Hematopoietic multipotent progenitor cell treated with erythropoietin and hydrocortisone succinate and interleukin-3 and kit ligand, for 17 days (in vitro differentiated cells): ENCODE measurements at places on chromosomes 16 and 17.

- DNase-seq = no peak
Observed at GRCh38 chr17:82489117-82489516, 30.4 kb upstream of the FOXK2 start.

- no peak for DNase-seq
Observed at GRCh38 chr16:53614346-53614745, 89.3 kb downstream of the RPGRIP1L start.

GRCh38 chr17:31907342-31907962, 5.9 kb upstream of the UTP6 start:
- no peak for DNase-seq

GRCh38 chr17:76714336-76714735, 3.6 kb upstream of the MXRA7 start:
- no peak for DNase-seq

DNA sequence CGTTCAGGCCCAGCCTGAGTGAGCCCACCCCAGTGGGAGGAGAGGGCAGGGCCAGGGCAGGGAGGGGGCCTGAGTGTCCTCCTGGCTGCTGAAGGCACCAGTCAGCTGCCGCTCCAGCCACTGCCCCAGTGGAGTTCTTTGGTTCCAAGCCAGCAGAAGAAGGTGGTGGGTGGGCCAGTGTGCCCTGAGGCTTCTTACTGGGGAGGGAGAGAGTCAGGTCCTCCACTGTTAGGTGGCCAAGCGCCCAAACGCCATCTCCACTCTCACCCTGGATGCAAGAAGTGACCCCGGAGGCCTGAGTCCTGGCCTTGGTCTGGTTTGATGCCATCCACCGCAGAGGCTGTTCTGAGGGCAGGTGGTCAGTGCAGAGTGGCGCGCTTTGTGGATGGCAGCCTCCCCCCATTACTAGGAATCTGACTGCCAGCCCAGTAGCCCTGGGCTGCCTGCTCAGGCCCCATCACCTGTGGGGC, 2.2 kb downstream of the RNF213 start:
- DNase-seq = no peak

- DNase-seq = no peak
Observed at GRCh38 chr16:67006930-67007658, 18.7 kb downstream of the CES4A start.

DNA sequence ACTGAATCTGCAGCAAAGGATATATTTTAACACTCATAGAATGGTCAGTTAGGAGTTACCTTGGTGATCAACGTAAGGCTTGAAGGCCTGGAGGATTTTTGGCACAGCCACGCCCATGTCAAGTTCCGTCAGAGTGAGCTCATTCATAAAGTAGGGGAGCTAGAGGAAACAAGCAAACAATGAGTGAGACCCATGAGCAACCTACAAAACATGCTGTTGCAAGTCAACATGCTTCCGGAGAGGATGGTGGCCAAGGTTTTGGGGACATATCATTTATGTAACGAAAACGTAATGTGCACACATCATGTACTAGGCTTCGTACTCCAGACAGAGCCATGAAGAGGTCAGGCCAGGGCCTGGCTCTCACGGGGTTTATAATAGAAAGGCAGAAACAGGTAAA, 41.1 kb upstream of the ERN1 start:
- DNase-seq = no peak

GRCh38 chr17:79017546-79018369, 6.2 kb upstream of the C1QTNF1 start:
- DNase-seq = no peak

DNA sequence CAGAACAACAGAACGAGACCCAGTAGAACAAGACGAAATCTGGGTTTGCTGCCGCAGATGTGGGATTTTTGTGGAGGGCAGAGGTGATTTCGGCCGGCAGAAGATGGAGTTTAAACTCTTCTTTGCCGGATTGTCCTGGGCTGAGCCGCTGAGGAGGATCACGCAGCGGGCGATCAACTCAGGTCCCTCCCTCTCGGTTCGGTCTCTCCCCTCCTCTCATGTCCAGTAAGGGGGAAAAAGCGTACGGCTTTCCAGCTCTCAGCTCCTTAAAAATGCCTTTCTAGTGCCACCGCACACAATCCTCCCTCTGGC, 2.5 kb downstream of the PHF12 start:
- DNase-seq = no peak

DNA sequence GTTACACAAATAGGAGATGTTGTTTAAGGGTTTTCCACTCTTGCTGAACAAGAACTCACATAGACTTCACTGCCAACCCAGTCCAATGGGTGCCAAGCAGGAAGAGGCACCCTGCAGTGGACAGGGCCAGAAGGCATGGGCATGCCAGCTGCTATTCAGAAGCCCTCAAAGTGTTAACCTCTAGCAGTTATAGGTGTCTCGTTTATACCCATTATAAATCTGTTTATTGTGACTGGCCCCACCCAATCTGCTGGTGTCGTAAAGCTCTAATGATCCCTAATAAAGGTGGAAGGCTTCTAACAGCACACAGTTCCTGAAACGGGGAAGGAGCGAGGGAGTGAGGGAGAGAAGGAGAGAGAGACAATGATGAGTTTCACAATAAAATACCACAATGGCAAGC, 23.9 kb downstream of the HNF1B start:
- DNase-seq = no peak

GRCh38 chr16:75138636-75139035, 9.7 kb upstream of the ZFP1 start:
- no peak for DNase-seq

DNA sequence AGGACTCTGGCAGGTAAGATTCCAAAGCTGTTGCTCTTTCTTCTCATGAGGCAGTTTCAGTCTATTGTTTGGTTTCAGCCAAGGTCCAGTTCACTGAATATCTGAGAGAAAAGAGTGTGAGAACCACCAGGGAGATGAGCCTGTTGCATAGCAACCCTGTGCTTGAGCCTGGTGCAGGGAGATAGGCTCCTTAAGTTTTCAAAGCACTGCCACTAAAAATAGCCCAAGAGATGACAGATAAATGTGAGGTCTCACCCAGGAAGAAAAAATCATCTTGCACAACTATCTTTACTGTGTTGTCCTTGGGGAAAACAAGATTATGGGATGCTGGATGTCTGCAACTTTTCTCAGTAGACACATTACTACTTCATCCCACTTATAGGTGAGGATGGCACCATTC, 26.2 kb upstream of the NUDT7 start:
- DNase-seq = no peak

DNA sequence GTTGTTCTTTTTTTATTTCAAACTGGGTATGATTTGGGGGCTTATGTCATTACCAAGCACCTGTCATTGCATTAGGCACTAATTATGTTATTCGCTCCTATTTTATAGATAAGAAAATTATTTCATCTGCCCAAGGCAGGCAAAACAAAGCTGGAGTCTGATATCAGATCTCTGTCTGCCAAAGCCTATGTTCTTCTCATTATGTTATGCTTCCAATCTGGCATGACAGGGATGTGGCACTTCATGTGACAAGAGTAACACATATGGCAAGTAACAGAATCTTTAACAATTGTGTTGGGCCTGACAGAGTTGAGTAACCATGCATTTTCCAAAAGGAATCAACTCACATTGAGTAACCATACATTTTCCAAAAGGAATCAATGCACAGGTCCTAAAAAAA, 61.2 kb upstream of the TOM1L1 start:
- no peak for DNase-seq

DNA sequence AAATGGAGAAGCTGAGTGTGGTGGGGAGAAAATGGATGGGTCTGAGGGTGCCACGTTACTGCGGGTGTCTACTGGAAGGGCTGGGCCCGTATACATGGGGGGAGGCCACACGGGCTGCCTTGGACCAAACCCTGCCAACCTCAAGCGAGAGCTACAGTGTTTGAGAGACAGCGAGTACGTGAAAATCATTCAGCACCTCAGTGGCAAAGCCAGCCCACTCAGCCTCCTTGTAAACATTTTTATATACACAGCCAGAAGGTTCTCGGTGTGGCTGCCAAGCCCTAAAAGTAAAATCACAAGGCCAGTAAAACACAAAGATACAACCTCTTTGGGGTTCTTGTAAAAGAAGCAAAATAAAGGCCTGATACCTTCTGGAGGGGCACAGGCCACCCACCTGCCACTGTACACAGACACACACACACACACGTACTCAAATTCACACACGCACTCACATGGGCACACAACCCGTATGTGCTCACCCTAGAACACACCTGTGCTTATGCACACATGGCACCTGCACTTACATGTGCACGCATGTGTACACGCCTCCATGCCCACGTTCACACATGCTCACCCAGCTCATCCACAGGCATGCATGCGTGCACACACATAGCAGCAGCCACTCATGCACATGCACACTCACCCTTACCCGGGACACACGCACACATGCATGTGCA, 102.8 kb downstream of the GSG1L start:
- DNase-seq = no peak

GRCh38 chr17:79065105-79065670, 9.4 kb upstream of the ENGASE start:
- DNase-seq = peak; percentile 64

- no peak for DNase-seq
Observed at GRCh38 chr16:80997964-80998620, 8.6 kb downstream of the CMC2 start.

DNA sequence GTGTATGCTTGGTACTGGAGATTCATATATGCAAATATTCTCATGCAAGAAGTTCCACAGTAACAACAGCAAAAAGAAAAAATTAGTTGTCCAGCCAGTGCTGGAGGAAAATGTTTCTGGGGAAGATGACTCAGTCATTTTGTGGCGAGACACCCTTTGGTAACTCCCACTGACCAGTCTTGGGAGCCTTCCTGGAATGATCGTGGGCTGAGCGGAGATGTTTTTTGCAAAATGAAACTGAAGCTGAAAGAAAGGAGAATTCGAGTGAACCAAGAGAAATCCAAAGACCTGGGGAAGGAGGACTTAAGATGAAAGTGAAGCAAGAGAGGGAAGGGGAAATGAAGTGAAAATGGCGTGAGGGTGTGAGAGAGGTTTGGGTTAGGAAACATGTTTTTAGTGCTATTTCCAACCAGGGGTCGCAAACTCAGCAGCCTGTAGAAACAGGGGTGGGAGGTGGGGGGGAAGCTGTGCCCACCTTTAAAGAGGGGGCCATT, 5.2 kb downstream of the ITPRIPL2 start:
- DNase-seq = no peak
